ENCODE measurements at places on chromosomes 7 and 10. TPM values are rescaled to one million over a fixed set of nuclear protein-coding genes. Genes with fewer than 3 reads are reported as not detected.

DNA sequence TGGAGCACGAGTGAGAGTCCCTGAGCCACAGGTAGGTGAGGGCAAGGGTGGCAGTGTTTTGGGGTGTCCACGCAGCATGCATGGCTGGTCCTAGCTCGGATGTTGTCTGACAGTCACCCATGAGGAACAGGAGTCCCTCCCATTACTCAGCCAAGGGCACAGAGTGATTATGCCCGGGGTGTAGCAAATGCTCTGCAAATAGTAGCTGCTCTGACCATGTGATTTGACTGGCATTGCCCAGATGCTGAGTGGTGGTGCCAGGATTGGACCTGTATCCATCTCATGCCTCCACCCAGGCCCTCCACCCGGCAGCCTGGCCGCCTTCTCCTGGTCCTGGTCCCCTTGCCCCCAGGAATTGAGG, 150.8 kb downstream of the GRK5 start:
- H3K4me1 ChIP-seq, result no peaks in the 10 kb centered on the region
- H3K4me3 ChIP-seq, result no peak overlapping the region
- H3K36me3 ChIP-seq, result no peaks in the 10 kb centered on the region
- no peak for DNase-seq

GRCh38 chr10:22219308-22219707, 1.5 kb upstream of the EBLN1 start:
- no peaks in the 10 kb centered on the region for H3K36me3 ChIP-seq
- no peak overlapping the region for H3K4me3 ChIP-seq
- no peak overlapping the region for H3K27ac ChIP-seq
- no peaks in the 10 kb centered on the region for H3K27me3 ChIP-seq
- no peak for DNase-seq

SUN3 gene
- total RNA-seq, result not detected

GRCh38 chr10:65571011-65571570, 1354.7 kb upstream of the LRRTM3 start:
- no peaks in the 10 kb centered on the region for H3K36me3 ChIP-seq
- DNase-seq, result no peak
- no peaks in the 10 kb centered on the region for H3K4me1 ChIP-seq

GRCh38 chr7:118094044-118094443, 89.9 kb upstream of the LSM8 start:
- H3K27ac ChIP-seq, result no peak overlapping the region
- H3K4me1 ChIP-seq, result peaks cover 9% of the 10 kb centered on the region
- no peaks in the 10 kb centered on the region for H3K36me3 ChIP-seq
- H3K4me3 ChIP-seq, result no peak overlapping the region
- H3K27me3 ChIP-seq, result no peaks in the 10 kb centered on the region
- DNase-seq, result no peak
